ENCODE measurements at places on chromosomes 2 and 18.
A peak's percentile ranks its signal among the peaks of the same experiment; 100 is the strongest.

DNA sequence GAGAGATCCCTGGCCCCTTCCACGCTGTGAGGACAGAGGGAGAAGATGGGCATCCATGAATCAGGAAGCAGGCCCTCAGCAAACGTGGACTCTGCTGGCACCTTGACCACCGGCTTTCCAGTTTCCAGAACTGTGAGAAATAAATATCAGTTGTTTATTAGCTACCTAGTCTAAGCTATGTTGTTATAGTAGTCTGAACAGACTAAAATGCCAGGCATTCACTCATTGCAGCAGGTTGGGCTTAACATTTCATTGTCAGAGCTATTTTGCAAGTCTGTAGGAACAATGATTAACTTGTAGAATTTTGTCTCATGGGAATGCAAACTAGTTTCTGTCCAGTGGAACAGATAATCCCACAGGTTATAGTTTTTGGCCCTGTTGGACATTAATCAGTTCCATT lies 24.8 kb upstream of the TBC1D8 start:
- no peak for DNase-seq

GRCh38 chr18:56273541-56274219 lies 364.7 kb downstream of the TXNL1 start:
- no peak for DNase-seq

GRCh38 chr2:231518771-231519170 lies 11.5 kb downstream of the NMUR1 start:
- no peak for DNase-seq

- DNase-seq = peak; percentile 37
Measured at GRCh38 chr2:2270808-2271415, 60.2 kb downstream of the MYT1L start.

GRCh38 chr2:233489666-233490065 lies 76.9 kb downstream of the USP40 start:
- no peak for DNase-seq

DNA sequence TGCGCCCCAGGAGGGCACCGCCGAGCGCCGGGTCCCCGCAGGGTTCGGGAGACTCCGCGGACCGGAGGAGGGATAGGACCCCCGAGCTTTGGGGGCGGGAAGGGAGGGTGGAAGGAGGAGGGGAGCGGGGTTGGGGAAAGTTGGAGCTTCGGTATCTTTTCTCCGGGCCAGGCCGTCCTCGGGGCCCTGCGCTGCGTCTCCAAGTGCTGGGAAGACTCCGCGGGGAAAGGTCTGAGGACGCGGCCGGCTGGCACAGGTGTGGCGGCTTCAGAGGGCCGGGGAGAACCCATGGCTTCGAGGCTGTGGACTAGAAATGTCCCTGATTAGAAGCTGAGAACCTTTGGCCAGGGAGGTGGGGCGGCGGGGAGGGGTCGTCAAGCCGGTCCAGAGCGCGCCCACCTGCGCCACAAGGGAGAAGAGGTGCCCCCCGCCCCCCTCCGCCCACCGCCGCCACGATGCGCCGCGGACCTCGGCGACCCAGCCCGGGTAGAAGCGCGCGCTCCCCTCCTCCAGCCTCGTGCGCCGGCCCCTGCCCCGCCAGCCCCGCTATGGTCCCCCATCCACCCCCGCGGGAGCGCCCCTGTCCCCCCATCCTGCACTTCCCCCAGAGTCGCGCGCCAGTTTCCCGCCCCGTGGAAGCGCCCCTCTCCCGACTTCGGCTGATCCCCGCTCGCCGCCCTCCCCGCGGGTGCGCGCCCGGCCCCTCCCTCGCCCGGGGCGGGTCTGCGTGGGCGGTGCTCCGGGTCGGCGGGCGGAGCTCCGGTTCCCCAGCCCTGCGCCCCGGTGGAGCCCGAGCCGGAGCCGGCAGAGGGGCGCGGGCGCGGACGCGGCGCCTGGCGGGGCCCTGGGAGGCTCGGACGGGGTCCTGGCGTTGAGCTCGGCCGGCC lies at the start of gene SNTG2:
Gene SNTG2, plus strand, starts transcription at position 770 of the 887 bp plus-strand sequence. CDS start 148 bp downstream, outside the sequence.
- no peak for DNase-seq

DNA sequence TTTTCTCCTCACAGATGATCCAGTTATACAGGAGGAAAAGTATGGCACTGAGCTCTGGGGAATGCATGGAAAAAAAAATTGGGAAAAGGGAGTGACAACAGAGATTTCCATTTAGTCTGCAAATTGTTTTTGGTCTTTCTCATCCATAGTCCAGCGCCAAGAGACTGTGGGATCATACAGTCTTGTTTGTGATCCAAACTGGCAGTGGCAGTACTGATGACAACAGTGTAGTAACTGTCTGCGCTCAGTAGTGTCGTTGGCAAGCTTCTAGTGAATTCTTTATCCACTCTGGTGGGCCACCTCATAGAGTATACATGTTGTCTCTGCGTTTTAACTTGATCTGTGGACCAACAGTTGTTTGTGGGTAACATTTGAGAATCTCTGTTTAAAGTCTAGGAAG lies 37.9 kb downstream of the GALNT1 start:
- DNase-seq = no peak

GRCh38 chr2:51231071-51231470 lies 199.1 kb upstream of the NRXN1 start:
- no peak for DNase-seq

DNA sequence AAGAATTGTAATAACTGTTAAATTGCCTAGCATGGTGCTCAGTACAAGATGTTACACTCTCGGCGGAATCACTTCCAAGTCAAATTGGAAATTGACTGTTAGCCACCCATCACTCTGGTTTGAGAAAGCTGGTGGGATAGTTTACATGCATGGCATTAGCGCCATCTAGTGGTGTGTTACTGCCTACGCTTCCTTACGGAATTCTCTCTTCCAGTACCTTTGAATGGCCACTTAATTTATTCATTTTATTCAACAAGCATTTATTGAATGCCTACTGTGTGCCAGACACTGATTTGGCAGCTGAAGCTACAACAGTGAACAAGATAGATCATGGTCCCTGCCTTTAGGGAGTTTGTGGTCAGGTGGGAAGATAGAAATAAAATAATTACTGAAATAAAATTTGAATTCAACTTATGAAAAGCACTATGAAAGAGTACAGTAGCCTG lies 171.2 kb downstream of the TMEM247 start:
- DNase-seq = peak; percentile 53

DNA sequence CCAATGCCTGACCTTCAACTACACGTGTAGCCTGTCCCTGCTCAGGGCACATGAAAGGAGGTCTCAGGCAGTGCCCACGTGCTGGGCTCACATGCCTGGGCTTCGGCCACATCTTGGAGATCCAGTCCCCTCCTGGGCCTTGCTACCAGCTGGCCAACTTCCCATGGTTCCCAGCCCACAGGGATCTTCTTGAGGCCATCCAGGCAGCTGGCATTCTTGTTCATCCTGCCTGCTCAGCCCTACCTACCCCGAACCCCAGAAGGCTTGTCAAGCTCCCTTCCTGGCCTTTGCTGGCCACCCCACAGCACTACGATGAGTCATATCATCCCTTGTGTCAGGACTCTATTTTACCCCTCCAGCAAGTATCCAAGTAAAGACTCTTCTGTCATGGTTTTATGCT lies 97.1 kb downstream of the ZBTB7C start:
- DNase-seq = no peak

DNA sequence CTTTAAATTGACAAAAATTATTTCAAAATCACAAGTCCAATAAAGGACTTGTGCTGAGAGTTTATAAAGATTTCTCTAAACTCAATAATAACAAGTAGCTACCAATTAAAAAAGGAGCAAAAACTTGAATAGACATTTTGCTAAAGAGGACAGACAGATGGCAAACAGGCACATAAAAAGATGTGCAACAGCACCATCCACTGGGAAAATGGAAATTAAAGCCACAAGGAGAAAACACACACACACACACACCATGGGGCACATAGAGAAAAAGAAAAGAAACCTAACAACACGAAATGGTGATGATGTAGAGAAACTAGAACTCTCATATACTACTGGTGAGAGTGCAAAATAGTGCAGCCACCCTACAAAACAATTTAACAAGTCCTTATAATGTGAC lies 12.6 kb upstream of the SLC9A4 start:
- DNase-seq = no peak

- no peak for DNase-seq
Measured at GRCh38 chr2:25597881-25598280, 75.5 kb downstream of the DTNB start.

DNA sequence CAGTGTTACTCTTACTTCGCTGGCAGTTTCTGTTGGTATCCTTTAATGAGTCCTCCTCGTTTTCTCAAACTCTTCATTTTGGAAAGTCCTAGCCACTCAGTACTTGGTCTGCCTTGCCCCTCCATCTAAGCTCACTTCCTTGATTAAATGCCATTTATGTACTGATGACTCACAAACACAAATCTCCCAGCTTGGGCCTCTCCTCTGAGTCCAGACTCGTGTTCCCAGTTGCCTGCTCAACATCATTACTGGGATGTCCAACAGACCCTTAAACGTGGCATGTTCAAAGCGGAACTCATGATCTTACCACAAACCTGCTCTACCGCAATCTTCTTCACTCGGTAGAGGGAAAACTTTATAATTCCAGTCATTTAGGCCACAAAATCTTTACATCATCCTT lies 13.8 kb upstream of the CCDC68 start:
- no peak for DNase-seq

DNA sequence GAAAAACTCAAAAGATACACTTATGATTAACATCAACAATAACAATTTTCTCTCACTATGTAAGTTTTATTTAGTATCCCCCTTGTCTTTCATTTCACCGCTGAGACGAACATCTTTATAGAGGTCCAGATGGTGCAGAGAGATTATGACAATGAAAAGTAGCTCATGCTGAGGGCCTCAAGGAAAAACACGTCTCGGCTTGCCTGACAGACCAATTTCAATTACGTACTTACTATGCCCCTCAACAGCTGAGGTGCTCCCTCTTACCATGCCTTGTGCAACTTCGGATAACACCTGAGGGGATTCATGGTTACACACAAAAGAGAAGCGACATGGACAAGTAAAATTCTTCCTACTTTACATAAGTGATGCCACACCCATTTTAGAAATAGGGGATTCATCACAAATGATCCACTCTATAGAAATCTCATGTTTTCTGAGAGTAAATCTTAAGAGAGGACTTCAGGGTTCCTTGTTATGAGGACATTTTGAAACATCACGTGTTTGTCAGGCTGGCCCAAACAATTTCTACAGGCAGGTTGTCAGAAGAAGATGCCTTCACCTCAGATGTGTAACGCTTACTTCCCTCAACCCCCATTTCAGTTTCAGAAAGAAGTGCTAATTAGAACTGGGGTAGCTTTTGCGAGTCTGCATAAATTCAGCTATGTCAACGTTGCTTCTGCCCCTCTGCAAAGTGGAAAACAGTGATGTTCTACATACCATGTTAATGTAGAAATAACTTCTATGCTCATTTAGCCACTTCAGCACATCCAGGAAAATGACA lies 191.4 kb downstream of the NRXN1 start:
- DNase-seq = no peak

DNA sequence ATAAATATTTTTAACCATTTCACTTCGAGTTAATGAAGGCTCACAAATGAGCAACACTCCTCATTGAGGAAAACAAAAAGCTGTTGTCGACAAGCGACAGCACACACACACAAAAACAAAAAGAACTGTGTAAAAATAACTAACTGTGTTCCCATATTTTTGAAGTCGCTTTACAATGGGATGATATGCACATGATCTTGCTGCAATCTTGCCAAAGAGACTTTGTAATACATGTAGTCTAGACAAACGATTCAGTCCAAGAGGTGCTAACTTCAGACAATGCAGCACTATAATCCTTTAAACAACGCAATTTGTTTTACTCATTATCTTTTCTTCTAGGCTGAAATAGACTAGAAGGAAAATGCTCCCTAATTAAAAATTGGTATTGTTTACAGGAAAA lies 7.2 kb upstream of the USP34 start:
- no peak for DNase-seq

DNA sequence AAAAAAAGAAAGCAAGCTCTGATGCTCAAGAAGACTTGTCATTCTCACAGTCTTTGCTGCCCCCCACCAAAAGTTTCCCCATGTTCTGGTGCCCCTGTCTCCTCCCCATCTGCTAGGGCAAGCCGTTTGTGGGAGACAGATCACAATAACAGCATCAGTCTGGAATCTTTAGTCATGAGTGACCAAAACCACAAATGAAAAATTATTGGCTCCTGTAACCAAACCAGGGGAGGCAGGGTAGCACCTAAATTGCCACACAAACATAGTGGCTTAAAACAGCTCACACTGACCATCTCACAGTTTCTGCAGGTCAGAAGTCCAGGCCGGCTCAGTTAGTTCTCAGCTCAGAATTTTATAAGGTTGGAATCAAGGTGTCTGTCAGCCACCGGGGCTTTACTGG lies 9.1 kb upstream of the B3GNT7 start:
- DNase-seq = no peak

DNA sequence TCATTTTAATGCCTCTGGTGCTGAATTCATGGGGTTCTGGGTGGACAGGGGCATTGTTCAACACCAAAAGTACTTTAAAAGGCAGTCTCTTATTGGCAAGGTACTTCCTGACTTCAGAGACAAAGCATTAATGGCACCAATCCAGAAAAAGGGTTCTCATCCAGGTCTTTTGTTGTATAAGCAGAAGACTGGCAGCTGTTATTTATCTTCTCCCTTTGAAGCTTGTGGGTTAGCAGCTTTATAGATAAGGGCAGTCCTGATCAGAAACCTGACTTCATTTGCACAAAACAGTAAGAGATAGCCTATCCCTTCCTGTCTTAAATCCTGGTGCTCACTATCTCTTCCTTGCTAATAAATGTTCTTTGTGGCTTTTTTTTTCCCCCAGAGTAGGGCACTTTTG lies 68.8 kb downstream of the VPS54 start:
- peak; percentile 37 for DNase-seq

- no peak for DNase-seq
Measured at GRCh38 chr2:221216636-221217035, 355.5 kb downstream of the EPHA4 start.

GRCh38 chr2:105785095-105785847 lies 40.6 kb downstream of the NCK2 start:
- DNase-seq = peak; percentile 61

- DNase-seq = no peak
Measured at GRCh38 chr2:133122529-133122928, 445.7 kb downstream of the NCKAP5 start.

DNA sequence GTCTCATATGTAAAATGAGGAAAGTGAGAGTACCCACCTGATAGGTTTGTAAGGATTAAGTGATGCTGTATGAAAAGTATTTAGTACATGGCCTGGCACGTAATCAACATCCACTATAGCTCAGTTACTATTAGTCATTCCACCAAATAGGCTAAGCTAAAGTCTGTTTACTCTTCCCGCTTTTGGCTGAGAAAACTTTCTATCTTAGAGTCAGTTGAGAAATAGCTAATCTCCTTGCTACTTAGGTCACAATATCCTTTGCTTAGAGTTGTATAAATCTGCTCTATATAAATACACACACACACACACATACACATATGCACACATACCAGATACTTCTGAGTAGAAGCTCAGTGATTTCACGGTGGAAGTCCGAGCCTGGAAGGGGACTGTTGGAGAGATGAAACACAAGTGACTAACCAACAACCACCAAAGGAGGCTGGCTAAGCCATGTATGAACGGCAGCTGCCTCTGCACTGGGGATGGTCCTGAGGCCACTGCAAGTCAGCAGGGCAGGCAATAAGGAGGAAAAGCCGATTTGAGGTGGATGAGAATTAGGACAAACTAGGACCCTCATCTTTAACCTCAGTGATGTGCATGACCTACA lies 104.6 kb upstream of the EPHA4 start:
- no peak for DNase-seq
